ENCODE measurements at places on chromosomes 3 and 15.

DNA sequence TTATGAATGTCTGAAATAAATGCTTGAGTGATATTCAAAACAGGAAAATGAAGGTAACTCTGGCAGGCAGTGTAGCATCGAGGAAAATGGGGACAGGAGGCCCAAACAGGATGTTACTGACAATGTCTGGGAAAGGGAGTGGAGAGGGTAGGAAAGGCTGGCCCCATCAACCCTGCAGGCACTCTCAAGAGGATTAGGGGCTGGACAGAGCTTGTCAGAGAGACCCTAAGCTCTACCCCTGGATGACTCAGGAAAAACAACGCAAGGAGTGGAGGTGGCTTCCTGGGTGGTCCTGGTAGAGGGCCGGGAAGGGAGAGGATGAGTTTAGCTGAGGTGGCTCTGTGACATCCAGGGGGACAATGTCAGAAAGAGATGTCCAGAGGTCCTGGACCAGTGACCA, 106.0 kb downstream of the RYK start:
- DNase-seq, result no peak

GRCh38 chr3:187521546-187521945, 148.6 kb downstream of the SST start:
- DNase-seq, result no peak

DNA sequence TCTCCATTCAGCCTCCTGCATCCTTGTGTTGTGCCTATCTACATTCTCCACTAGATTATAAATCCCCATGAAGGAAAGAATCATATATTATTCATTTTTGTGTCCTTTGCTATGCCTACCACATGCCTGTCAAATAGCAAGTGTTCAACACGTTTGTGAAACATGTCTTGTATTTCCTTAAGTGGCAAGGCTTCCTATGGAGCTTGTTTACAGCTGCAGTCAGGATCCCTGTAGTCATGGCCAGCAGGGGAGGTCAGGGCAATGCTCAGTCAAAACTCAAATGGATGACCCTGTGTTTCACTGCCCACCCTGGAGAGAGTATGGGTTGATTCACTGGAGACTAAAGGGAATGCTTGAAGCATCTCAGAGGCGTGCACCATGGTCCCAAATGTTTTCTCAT, 191.7 kb upstream of the ATP11B start:
- no peak for DNase-seq

GRCh38 chr3:55343486-55344357, 143.4 kb downstream of the WNT5A start:
- DNase-seq, result no peak

- DNase-seq, result no peak
Measured at GRCh38 chr3:156859578-156859977, 33.4 kb downstream of the LEKR1 start.

GRCh38 chr3:58063022-58063815, 55.0 kb downstream of the FLNB start:
- DNase-seq, result no peak

GRCh38 chr3:109184726-109185125, 48.2 kb downstream of the C3orf85 start:
- DNase-seq, result no peak

DNA sequence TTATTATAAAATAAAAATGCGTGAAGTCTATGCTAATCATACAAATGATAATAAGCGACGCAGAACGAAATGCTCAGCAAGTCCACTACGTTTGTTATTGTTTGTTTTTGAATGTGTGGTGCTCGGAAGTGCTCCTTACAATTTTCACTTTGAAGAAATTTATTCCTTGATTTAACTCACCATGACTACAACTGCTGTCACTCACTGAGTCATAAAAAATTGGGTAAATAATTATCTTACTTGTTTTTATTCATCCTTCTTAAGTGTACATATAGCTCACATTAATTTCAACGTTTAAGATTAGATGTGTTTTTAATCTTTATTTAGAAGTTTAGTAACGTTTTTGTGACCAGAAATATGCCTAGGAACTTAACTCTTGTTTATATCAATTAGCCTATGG, 66.7 kb upstream of the NANOGP8 start:
- no peak for DNase-seq

Data from T-helper 17 cell (primary cell).